ENCODE measurements at places on chromosomes 13 and 19.

DNA sequence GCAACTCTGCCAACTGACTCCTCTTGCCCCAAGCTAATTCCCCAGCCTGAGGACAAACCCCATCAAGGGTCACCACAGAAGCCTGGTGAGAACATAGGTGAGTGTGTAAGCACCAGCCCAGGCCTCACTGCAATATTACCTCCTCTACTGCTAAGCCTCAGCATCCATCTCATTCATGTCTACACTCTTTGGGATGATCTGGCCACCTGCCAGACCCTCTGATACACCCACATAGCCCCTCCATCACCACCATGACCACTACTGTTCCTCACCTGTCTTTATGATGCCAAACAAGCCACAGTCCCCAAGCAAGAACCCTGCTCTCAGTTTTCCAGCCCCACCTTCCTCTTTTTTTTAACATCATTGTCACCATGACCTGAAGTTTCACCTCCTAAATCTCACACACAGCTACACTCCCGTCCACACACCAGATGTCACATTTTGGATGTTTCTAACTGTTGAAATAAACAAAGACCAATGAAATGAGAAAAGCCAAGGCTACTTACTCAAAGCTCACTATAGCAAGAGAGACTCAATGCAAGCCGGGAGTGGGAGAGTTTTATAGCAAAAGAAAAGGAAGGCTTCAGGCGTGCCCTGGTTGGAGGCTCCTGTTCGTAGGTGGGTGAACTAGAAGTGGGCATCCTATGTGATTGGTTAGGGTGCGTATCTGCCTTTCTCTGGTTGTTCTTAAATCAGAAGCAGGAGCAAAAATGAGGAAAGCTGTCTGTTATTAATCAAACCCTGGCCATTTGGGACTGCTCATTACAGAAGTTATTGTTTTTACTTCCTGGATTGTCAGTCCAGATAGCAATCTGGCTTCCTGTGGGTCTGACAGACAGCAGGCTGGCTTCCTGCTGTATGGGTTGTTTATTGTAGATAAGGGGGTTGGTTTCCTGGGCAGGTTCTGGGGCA, 2.0 kb downstream of the ZNF792 start:
- no peak for DNase-seq

GRCh38 chr19:56110515-56111448, 10.3 kb downstream of the ZNF787 start:
- DNase-seq, result no peak

DNA sequence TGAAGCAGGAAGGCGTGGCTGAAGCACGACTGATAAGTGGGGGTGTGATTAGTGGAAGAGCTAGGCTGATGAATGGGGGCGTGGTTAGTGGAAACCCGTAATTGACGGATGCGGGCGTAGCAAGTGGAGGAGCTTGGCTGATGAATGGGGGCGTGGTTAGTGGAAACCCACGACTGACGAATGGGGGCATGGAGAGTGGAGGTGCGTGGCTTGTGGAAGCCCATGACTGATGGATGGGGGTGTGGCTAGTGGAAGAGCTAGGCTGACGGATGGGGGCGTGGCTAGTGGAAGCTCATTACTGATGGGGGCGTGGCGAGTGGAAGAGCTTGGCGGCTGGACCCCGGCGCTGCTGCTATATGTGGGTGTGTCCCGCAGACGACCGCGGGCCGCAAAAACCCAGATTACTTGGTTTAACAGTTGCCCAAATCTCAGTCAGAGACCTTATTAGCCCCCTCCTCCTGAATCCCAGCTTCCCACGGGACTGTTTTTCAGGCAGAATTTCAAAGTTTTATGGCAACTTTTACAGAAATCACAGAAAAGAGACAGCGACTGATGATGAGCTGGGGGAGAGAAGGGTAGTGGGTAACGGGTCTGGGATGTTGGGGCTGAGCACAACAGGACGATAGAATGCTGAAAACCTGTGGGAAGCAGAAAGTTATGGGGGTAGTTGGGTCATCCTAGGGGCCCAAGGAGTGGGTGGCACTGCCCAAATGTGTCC, 9.0 kb upstream of the MEIS3 start:
- peak; percentile 43 for DNase-seq

GRCh38 chr19:39342647-39343305, 555 bp downstream of the SAMD4B start:
- DNase-seq, result no peak

DNA sequence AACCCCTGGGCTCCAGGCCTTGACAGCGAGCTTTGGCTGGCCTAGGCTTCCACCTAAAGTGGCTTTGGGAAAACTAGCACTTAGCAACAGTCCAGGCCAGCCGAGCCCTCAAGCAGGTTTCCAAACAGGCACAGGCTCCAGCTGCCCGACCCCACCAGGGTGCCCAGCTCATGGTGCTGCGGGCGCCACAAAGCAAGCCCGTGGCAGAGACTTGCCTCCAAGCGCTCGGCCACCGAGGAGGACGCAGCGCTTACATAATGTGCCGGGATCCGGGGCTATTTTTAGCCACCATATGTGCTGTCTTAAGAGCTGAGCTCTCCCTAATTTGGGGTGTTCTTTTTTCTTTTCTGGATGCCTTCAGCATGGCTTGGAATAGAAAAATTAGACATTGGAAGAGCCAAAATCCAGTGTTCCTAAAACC, 56.1 kb upstream of the F7 start:
- DNase-seq, result no peak

GRCh38 chr19:14116525-14116917, 1.0 kb downstream of the PRKACA start:
- DNase-seq, result no peak

GRCh38 chr13:24660023-24660741, 20.0 kb upstream of the ATP12A start:
- no peak for DNase-seq

DNA sequence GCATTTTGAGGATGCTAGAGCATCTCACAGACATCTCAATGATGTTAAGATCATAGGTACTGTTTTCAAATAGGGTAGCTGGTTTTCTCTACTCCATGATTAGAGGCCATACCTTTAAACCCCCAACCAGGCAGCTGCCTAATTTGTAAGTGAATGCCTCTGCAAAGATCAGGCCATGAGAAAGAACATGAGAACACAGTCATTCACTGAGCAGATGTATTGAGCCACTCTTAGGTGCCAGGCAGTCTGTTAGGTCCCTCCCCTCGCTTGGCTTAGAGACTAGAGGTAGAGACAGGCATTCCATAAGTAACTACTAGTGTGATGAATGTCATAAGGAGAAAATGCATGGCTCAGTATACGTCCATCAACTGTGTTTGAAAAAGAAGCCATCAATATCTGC, 410.0 kb downstream of the FGF9 start:
- no peak for DNase-seq

DNA sequence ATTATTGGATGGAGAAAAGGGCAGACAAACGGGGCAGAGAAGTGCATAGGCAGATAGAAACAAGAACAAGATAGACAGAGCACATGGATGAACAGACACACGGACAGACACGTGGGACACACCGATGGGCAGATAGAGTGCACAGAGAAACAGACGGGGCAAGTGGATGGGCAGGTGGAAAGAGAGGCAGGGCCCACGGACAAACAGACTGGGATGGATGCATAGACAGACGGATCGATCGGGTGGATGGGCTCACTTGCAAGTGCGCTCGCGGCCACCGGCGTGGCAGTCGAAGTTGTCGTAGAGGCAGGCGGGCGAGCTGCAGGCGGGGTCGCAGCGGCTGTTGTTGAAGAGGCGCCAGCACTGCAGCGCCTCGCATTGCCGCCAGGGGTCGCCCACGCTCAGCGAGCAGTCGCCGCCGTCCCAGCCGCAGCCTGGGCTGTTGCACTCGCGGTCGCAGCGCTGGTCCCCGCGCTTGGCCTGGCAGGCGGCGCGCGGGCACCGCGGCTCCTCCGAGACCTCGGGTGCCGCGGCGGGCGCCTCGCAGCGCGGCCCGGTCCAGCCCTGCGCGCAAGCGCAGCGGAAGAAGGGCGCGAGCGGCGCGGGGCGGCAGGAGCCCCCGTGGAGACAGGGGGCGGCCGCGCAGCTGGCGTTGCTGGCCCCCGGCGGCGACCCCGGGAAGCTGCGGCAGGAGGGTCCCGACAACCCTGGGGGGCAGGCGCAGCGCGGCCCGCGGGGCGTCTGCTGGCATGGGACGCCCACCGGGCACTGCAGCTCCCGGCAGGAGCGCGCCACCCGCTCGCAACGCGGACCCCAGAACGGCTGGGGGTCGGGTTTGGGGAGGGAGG, 23.3 kb downstream of the NOTCH3 start:
- DNase-seq, result peak; percentile 78

DNA sequence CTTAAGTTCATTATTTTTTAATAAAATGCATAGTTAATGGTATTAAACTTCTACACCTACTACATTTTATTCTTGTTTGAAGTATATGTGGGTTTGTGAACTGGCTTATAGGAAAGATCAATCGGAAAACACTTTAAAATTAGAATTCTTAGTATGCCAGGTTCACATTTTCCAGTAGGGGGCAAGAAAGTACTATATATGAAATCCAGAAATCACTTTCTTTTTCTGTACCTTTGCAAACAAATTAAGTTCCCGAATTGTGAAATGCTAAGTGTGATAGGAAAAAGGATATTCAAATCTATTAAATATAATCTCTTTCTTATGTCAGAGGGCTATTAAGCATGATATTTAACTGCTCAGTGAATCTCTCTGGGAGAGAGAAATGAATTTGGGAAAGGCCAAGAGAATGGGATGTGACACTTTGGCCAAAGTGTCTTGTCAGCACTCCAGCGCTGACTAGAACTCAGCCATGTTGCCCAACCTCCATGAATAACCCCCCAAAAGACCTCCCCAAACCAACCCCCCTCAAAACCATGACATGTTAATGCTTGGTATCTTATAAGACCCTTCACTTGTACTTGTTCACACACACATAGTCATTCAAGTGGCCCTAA, 122.6 kb upstream of the SLC10A2 start:
- DNase-seq, result no peak

GRCh38 chr19:32652894-32653598, 21.9 kb downstream of the ANKRD27 start:
- DNase-seq, result no peak

DNA sequence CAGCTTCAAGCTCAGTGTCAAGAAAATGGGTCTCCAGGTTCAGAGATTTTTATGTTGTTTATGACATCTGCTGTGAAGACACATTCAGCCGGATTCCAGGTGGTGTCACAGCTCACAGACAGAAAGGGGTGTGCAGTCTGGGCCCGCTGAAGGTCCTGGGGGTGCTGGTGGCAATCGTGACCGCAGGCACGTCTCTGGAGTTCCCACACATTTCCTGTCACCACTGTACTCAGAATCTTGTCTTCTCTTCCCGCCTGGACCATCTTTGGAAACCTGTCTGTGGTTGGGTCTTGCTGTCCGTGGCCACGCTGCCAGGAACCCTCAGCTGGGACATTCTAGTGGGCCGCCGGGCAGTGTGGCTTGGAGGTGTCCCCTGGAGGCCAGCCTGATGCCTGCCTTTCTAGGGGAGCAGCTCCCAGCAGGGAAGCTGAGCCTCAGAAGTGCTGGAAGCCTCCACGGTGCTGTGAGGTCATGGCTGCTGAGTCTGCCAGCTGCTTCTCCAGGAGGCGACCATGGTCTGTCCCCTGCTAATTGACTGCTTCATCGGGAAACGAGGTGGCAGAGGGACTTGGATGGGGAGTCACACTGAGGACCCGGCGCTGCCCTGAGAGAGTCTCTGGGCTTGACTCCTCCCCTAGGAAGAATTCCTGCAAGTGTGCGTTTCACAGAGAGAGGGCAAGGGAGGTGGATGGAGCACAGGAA, 3.7 kb downstream of the TEX29 start:
- DNase-seq, result no peak

- no peak for DNase-seq
Measured at GRCh38 chr19:2376784-2377519, 16.9 kb downstream of the TMPRSS9 start.

DNA sequence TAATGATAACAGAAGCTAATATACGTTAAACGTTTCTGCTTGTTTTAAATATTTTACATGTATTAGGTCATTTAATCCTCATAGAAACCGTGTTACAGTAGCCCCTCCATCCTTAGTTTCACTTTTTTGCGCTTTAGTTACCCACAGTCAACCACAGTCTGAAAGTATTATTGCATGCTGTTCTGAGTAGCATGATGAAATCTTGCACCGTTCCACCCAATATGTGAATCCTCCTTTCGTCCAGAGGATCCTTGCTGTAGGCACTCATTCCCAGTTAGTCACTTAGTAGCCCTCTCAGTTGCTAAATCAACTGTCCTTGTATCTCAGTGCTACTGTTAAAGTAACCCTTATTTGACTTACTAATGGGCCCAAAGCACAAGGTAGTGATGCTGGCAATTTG, 257.8 kb downstream of the ENOX1 start:
- DNase-seq, result no peak

DNA sequence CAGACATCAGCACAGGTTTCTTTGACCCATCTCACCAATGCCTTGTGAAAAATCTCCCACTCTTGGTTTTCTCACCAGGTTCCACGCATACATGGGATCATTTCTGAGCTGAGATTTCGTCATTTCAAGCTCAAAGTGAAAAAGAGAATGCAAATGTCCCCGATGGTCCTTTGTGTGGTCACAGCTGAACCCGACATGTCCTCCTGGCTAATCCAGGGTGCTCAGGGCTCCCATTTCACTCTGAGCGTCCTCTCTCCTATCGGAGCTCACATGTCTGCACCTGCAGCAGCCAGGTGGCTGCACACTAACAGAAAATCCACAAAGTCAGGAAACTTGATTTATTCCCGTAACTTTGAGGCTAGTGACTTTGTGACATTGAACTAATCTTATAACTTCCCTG, 9.3 kb upstream of the CEACAM3 start:
- DNase-seq, result no peak

DNA sequence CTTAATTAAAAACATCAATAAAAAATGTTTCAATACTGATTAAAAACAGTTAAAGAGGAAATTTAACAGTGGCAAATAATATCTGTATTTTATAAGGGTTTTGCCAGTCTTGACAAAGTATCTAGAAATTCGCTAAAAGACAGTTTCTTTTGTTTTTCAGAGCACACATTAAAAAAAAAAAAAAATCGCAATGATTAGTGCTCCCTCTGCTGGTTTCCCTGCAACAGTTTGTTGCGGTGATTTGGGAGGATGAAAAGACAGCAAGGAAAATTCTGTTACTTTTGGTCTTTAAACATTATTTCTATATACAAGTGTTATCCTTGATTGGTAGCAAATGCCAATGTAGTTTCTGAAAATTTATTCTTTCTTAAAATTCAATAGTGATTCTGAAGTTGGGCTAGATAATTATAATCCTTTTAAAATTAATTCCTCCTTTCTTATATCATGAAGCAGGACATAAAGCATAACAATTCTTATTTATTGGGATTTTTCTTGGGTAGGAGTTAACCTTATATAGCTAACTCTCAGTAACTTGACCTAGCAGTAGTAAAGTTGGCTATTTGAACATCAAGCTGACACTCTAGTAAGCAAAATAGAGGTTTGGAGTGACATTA, 23.1 kb upstream of the SPRY2 start:
- DNase-seq, result no peak

GRCh38 chr19:18467978-18468377, 30.0 kb upstream of the ISYNA1 start:
- DNase-seq, result no peak

GRCh38 chr19:47531640-47532387, 17.0 kb upstream of the NAPA start:
- DNase-seq, result no peak
